PC-3 (cell line): ENCODE measurements at places on chromosomes 12 and 14.
A peak's percentile ranks its signal among the peaks of the same experiment; 100 is the strongest.

- DNase-seq: no peak
- no peaks in the 10 kb centered on the region for H3K27me3 ChIP-seq
- H3K27ac ChIP-seq: no peak overlapping the region
- H3K4me1 ChIP-seq: no peaks in the 10 kb centered on the region
- no peak overlapping the region for H3K4me3 ChIP-seq
These were observed 8.7 kb downstream of the ASPG start for GRCh38 chr14:104094056-104094708.

- H3K27ac ChIP-seq: peak overlapping the region; percentile 68
- H3K4me3 ChIP-seq: no peak overlapping the region
- H3K27me3 ChIP-seq: no peaks in the 10 kb centered on the region
- H3K36me3 ChIP-seq: no peaks in the 10 kb centered on the region
- H3K4me1 ChIP-seq: peaks cover 64% of the 10 kb centered on the region
- DNase-seq: peak; percentile 40
These were observed 120.9 kb downstream of the SINHCAF start for GRCh38 chr12:31205054-31205453.

- H3K36me3 ChIP-seq: no peaks in the 10 kb centered on the region
- no peak overlapping the region for H3K27ac ChIP-seq
- no peaks in the 10 kb centered on the region for H3K27me3 ChIP-seq
- H3K4me1 ChIP-seq: 0 out of 2 replicates have a peak, but pooled peaks cover 4% of the 10 kb centered on the region
These were observed 82.1 kb downstream of the PTPRB start for GRCh38 chr12:70555081-70555480.

DNA sequence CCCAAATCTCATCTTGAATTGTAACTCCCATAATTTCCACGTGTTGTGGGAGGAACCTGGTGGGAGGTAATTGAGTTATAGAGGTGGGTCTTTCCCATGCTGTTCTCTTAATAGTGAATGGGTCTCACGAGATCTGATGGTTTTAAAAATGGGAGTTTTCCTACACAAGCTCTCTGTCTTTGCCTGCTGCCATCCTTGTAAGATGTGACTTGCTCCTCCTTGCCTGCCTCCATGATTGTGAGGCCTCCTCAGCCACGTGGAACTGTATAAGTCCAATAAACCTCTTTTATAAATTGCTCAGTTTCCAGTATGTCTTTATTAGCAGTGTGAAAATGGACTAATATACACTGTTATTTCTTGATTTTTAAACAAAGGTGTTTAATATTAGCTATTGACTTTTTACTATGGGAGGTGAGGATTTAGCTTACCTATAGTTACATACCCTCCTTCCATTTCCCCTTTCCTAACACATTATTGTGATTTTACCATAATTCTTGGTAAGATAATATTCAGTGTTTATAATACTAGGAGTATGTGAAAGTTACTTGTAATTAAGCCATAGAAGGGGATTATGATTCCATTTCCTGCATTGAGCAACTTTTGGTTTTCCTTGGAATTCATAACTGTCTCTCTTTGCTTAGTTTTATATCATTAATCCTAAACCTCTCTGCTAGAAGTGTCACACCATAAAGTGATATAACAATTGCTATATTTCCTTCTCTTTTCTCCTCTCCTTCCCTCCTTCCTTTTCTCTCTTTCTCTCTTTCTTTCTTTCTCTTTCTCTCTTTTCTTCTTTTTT is 151.0 kb upstream of the KRAS start:
- H3K4me1 ChIP-seq: no peaks in the 10 kb centered on the region
- H3K36me3 ChIP-seq: no peaks in the 10 kb centered on the region
- H3K27ac ChIP-seq: no peak overlapping the region
- no peak for DNase-seq

- H3K4me3 ChIP-seq: no peak overlapping the region
- H3K4me1 ChIP-seq: peaks cover 20% of the 10 kb centered on the region
- no peaks in the 10 kb centered on the region for H3K27me3 ChIP-seq
- DNase-seq: peak; percentile 92
These were observed 54.9 kb downstream of the OTOGL start for GRCh38 chr12:80154261-80154660.

- H3K27me3 ChIP-seq: no peaks in the 10 kb centered on the region
- H3K36me3 ChIP-seq: no peaks in the 10 kb centered on the region
- peak overlapping the region; percentile 23; the same call in 1 of the 2 replicates for H3K4me3 ChIP-seq
- H3K4me1 ChIP-seq: peaks cover 49% of the 10 kb centered on the region
- H3K27ac ChIP-seq: peak overlapping the region; percentile 91
These were observed 3.0 kb upstream of the RBMS2 start for GRCh38 chr12:56518570-56518969.

DNA sequence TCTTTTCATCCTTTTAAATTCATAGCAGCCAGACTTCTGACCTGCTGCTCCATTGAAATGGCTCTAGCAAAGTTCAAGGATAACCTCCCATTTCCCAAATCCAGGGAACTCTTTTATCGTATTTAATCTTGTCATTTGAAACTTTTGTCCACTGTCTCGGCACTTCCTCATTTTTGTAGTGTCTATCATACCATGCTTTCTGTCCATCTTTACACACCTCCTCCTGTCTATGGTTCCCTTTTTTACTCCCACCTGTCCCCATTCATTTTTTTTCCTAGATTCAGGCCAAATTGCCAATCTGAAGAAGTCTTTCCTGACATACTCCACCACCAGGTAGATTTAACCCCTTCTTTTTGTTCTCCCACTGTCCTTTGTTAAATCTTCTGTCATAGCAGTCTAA is 31.0 kb downstream of the NFYB start:
- no peak overlapping the region for H3K4me3 ChIP-seq
- peaks cover 3% of the 10 kb centered on the region; the same call in 1 of the 2 replicates for H3K36me3 ChIP-seq
- H3K4me1 ChIP-seq: no peaks in the 10 kb centered on the region
- DNase-seq: no peak
- no peak overlapping the region for H3K27ac ChIP-seq

DNA sequence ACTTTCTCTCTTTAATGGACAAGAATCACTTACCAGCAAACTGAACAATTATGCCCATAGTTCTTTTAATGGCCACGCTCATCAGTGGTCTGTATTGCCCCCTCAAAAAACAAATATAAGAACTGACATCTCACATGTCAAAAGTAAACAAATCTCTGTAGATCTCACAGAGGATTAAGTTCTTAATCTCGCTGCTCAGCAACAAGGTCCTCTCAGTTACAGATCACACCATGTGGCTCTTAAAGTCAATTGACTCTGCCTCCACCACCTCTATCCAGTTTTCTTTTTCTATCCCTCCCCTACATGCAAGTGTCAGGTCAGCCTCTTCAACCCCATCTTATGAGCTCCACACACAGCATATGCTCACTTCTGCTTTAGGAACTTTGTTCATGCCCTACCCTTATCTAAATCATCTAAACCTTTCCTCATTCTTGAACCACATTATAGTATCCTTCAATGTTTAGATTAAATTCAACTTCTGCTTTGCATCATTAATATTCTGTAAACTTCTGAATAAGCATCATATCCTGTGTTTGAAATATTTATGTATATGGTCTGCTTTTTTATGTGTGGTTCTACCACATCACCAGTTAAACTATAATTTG is 7.2 kb downstream of the ADAM20 start:
- no peak overlapping the region for H3K27ac ChIP-seq
- no peak overlapping the region for H3K4me3 ChIP-seq
- no peak for DNase-seq
- H3K4me1 ChIP-seq: peaks cover 5% of the 10 kb centered on the region
- H3K27me3 ChIP-seq: no peaks in the 10 kb centered on the region

- H3K27ac ChIP-seq: peak overlapping the region; percentile 82
- peaks cover 30% of the 10 kb centered on the region for H3K4me1 ChIP-seq
- no peaks in the 10 kb centered on the region for H3K27me3 ChIP-seq
- peak; percentile 69 for DNase-seq
- H3K36me3 ChIP-seq: no peaks in the 10 kb centered on the region
- peak overlapping the region; percentile 68 for H3K4me3 ChIP-seq
These were observed 916 bp upstream of the PAWR start for GRCh38 chr12:79691511-79692248.
